ENCODE measurements at places on chromosomes 12 and 14. TPM values are rescaled to one million over a fixed set of nuclear protein-coding genes. Genes with fewer than 3 reads are reported as not detected.

The IGF1 gene
- 0.22 TPM for total RNA-seq

The KCNH3 gene
- 0.29 TPM for total RNA-seq

The GRIP1 gene
- total RNA-seq, result 0.44 TPM

The CLEC7A gene
- total RNA-seq, result 0.14 TPM

The TAS2R42 gene
- total RNA-seq, result not detected

The PRMT5 gene
- total RNA-seq, result 81.0 TPM

The SERPINA1 gene
- 0.22 TPM for total RNA-seq

The TPPP2 gene
- total RNA-seq, result not detected

The ACRBP gene
- 0.14 TPM for total RNA-seq

The LALBA gene
- not detected for total RNA-seq

The MIP gene
- not detected for total RNA-seq

The SNRNP35 gene
- total RNA-seq, result 15.5 TPM

The CEBPE gene
- total RNA-seq, result not detected

The MSI1 gene
- not detected for total RNA-seq

The POTEM gene
- total RNA-seq, result not detected

The OAS2 gene
- 5.0 TPM for total RNA-seq

The ANO4 gene
- total RNA-seq, result 4.9 TPM

The ERBB3 gene
- total RNA-seq, result under 0.01 TPM

The MAP3K9 gene
- 0.88 TPM for total RNA-seq

The PPM1A gene
- total RNA-seq, result 33.0 TPM

Data from placental pericyte (primary cell).